Right lung (tissue), 10 donors: ENCODE measurements at places on chromosomes 4 and X. TPM values are rescaled to one million over a fixed set of nuclear protein-coding genes. Genes with fewer than 3 reads are reported as not detected.

The TCEANC gene
- polyA plus RNA-seq: 7.7 TPM

The PNMA5 gene
- not detected for polyA plus RNA-seq

DNA sequence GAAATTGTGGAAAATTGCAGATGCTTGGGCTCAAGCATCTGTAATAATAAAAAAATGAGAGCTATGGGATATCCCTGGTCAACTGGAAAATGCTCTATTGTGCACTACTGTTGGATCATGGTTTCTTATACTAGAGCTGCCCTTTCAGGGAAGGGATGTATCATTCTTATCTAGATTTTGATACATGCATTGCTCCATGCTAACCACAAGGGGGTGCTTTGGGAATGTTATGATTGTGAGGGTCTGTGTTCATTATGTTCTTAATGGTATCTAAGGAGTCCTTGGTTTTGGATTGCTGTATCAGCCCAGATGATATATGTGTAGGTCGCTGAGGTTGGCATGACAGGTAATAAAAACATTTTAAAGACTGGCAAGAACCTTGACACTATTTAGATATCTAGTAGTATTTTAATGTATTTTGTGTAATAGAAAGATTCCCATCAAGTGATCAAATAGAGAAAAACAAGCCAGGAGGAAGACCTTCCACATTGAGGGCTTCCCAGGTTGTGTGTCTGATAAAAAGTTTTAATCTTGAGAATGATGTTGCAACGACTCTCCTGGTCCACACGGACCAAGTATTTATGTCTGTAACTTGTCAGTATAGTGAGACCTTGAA, 49.2 kb upstream of the TLR2 start:
- peak; percentile 21 for DNase-seq

DNA sequence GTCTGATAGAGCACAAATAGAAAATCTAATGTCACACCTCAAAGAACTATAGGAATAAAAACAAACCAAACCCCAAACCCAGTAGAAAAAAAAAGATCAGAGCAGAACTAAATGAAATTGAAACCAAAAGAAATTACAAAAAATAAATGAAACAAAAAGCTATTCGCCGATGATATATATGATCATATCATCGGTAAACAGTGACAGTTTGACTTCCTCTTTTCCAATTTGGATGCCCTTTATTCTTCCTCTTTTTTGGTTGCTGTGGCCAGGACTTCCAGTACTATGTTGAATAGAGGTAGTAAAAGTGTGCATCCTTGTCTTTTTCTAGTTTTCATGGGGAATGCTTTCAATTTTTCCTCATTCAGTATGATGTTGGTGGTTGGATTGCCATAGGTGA, 215.3 kb upstream of the AR start:
- no peak for DNase-seq

- DNase-seq: no peak
These were observed 176.6 kb upstream of the NR3C2 start for GRCh38 chr4:148618856-148619255.

DNA sequence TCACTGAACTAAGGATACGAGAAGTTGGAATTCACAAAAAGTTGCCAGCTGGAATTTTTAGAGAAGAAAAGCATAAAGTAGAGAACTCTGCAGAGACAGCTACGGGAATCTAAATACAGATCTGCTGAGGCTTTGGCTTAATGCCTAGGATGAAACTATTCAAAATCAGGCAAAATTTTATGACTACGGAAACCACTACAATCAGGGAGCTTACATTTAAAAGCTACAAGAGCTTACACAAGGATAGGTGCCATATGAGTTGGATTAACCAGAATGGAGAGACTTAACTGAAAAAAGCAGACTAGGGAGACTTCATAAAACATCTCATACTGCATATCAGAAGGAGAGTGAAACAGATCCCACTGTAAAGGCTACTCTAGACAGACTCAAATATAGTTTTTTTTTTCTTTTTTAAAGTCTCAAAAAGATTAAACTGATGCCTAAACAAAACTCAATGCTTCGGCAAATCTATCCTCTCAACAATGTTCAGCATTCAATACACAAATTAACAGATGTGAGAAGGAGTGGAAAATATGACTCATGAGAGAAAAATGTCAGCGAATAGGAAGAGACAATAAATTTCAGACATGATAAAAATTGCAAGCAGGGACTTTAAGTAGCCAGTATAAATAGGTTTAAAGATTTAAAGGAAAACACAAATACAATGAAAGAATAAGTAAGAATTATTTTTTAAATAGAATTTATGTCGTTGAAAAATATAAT, 586.1 kb downstream of the FSTL5 start:
- DNase-seq: no peak

- no peak for DNase-seq
These were observed 1.6 kb downstream of the GRIA2 start for GRCh38 chr4:157221895-157222770.

GRCh38 chr4:113678641-113679040, 82.9 kb downstream of the CAMK2D start:
- no peak for DNase-seq
